ENCODE measurements at places on chromosomes 6 and 20.

GRCh38 chr6:41073968-41074691 is 1.4 kb downstream of the NFYA start:
- no peak for DNase-seq
- H3K27ac ChIP-seq = peak overlapping the region; percentile 93
- H3K4me1 ChIP-seq = peaks cover 49% of the 10 kb centered on the region
- no peaks in the 10 kb centered on the region for H3K27me3 ChIP-seq
- peak overlapping the region; percentile 90 for H3K4me3 ChIP-seq

DNA sequence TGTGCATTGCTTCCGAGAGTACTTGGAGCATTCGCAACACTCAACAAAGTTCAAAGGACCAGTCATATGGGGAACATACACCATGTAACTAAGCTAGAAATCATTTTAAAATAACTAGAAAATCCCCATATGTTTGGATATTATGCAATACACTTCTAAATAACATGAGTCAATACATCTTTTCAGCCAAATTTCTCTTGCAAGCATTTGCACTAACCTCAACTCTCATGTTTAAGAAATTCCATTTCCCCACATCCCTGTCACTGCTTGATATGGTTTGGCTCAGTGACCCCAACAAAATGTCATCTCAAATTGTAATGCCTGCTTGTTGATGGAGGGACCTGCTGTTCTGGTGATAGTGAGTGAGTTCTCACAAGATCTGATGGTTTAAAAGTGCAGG is 85.7 kb upstream of the CST7 start:
- no peaks in the 10 kb centered on the region for H3K36me3 ChIP-seq
- no peaks in the 10 kb centered on the region for H3K27me3 ChIP-seq
- H3K4me3 ChIP-seq = no peak overlapping the region
- H3K27ac ChIP-seq = no peak overlapping the region

- DNase-seq = no peak
- H3K36me3 ChIP-seq = no peaks in the 10 kb centered on the region
Measured at GRCh38 chr6:49328051-49328744, 134.9 kb downstream of the MMUT start.

DNA sequence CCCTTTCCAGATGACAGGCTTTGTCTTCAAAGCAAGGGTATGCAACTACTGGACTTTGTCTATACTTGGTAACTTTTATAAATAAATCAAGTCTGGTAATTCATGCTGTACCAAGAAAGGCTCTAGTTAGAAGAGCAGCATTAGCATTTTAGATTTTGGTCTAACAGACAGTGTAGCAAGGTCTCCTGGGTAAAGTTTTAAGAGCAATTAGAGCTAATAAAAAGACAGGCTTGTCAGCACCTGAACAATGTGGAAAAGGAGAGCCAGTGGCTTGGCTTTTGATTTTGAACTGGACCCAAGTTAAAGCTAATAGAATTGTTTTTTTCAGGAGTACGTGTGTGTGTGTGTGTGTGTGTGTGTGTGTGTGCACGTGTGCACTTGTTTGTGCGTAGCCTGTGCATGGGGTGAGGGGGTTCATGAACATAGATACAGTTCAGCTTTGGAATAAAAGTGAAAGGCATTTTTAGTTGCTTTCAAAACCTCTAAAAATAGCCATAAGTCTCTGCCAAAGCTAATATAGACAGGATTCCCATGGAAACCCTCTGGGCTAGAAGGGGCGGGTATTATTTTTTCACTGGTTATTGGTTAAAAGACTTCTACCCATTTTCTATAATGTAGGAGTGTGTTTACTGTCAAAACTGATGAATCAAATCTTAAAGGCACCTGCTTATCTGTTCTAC is 138.4 kb downstream of the KCNQ5 start:
- no peaks in the 10 kb centered on the region for H3K4me1 ChIP-seq
- no peak overlapping the region for H3K27ac ChIP-seq
